ENCODE measurements at places on chromosomes 7 and 10. TPM values are rescaled to one million over a fixed set of nuclear protein-coding genes. Genes with fewer than 3 reads are reported as not detected.

GRCh38 chr7:82623812-82624211 is 180.2 kb upstream of the CACNA2D1 start:
- no peak for DNase-seq

DNA sequence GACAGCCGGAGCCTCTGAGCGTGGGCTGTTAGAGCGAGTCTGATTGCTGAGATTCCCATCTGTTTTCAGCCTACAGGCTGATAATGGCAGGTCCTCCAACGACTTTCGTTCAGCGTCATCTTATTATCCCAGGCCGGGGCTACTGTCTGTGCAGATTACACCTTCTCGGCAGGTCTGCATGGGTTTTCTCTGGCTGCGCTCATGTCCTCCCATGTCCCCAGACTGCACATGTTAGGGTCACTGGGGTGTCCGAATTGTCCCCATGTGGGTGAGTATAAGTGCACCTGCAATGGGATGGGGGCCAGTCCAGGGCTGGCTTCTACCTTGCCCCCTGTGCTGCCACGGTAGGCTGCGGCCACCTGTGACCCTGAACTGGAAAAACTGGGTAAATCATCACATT is 257.8 kb downstream of the COBL start:
- DNase-seq: no peak

The CALN1 gene
- 4.3 TPM for total RNA-seq

The AMPH gene
- 5.5 TPM for total RNA-seq

The DRGX gene
- not detected for total RNA-seq

GRCh38 chr7:12107841-12108254 is 103.2 kb upstream of the TMEM106B start:
- no peak for DNase-seq

DNA sequence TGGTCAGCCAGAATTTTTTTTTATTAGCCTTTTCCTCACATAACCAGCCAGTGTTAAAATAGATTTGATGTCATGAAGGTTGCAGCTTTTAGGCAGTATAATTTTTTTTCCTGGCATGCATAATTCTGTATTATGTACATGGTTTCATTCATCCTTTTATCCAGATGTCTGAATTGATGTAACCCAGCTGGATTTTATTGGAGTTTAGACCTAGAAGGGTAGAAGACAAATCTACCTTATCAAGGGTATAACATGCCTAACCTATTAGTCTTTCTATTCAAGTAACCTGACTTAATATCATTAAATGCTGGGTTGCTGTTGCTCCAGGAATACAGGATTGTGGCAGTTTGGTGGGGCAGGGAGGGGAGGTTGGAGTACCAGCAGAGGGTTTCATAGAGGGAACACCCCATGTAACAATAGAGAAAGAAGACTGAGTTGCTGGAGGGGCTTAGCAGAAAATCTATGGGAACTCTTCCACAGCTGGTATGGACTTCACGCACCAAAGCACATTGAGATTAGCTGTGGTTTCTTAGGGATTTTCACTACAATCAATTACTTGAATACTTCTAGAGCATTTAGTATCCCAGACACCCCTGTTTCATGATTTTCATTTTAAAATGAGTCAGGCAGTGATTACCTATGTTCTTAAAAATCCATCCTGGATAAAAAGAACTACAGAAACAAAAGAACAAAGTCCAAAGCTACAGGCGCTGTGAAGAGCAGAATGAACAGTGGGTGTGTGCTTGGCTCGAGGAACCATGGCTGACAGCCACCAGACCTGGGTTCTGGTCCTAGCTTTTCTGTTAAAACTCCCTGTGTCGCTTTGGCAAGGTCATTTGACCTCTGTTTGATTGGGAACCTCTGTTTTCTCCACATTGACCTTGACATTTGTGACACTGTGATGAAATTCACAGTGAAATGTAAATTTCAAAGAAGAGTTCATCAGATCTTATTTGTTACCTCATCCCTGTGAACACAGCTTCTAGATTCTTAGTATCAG is 93.5 kb downstream of the CREM start:
- DNase-seq: no peak

The CCDC71L gene
- 26.1 TPM for total RNA-seq

- peak; percentile 54 for DNase-seq
Measured at GRCh38 chr10:35367107-35367859, 31.0 kb downstream of the CCNY start.

The STEAP1B gene
- 20.6 TPM for total RNA-seq

- DNase-seq: no peak
Measured at GRCh38 chr10:68092512-68092911, 16.8 kb upstream of the MYPN start.

GRCh38 chr10:10794791-10795191 is 222.9 kb upstream of the CELF2 start:
- DNase-seq: peak; percentile 75

The ADCY1 gene
- 8.8 TPM for total RNA-seq

The OGDHL gene
- 13.0 TPM for total RNA-seq

- DNase-seq: no peak
Measured at GRCh38 chr10:78072504-78072903, 38.8 kb downstream of the RPS24 start.

GRCh38 chr10:21406595-21407193 is 118.8 kb downstream of the SKIDA1 start:
- DNase-seq: no peak

The MUC12 gene
- total RNA-seq: 5.9 TPM

DNA sequence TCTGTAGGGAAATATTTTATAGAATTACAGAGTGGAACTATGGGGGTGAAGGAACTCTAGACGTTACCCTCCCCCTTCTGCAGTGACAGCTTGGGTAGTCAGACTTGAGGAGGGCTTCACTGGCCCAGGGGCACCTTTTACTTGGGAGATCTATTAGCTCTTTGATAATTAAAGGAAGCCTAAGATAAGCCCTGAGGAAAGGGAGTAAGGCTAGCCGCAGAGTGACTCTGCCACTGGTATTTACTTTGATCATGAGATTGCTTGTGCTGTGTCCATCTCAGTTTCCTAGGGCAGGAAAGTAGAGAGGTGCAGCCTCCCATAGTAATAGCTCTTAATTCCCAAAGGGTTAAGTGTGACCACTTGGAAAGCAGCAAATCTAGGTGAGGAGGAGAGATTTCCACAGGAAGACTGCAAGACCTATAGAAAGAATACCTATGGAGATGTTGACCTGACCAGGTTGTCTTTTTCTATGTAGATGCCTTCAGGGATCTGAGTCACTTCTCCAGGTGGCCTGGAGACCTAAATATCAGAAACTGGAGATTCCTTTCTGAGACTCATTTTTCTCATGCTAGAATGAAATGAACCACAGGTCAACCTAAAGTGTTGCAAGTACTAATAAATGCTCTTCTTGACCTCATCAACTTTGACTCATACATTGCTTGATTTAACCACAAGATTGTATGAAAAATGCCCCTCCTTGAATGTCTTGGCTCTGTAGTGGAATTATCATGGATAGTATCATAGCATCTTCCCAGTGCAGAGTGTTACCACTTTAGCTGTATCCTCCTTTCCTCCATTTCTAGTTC is 447.3 kb upstream of the GHITM start:
- DNase-seq: no peak

GRCh38 chr10:1316809-1317143 is 260.6 kb downstream of the WDR37 start:
- DNase-seq: no peak

DNA sequence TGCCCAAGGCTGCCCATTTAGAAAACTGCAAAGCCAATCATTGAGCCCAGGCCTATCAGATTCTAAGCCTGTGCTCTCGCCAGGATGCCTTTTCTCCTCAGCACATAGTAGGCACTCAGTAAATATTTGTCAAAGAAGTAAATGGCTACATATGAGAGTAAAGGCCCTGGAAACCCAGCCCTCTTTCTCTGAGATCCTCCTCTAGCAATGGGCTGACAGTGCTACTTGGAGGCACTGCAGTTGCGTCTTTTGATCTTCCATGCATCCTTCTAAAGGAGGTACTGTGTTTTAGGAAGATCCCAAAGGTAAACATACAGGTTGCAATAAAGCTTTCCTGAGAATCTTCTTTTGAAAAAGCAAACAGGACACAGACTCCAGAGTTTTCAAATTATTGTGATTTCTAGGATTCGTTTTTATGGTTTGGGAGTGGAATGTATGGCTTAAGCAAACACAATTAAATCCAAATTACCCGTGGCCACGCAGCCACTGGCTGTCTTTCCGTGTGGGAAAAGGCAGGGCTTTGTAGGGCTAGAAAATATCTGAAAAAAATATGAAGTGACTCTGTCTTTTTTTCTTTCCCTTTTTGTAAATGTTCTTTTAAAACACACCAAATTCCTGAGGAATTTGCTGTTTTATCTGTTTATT is 151.3 kb upstream of the BMPER start:
- no peak for DNase-seq

DNA sequence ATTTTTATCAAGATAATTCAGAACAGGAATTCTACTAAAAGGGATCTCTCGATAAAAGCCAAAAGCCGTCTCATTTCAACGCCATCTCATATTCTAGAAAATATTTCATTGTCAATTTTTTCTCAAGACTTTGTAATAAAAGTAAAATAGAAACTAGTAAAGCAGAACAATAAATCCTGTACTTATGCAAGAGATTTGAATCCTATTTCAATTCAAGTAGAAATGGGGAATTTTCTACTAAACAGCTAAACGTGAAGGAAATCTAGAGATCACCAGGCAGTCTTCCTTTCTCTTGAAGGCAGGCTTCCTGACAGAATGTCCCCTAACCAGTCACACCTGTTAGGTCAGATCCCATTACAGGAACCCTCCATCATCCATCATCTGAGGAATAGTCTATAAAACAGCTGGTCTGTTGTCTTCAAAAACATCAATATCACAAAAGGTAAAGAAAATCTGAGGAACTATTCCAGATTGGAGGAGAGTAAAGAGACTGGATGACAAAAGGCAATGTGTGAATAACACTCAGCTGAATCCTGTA is 23.7 kb downstream of the USP6NL start:
- no peak for DNase-seq

The OR6B1 gene
- total RNA-seq: not detected

- DNase-seq: no peak
Measured at GRCh38 chr7:17631061-17631460, 309.2 kb downstream of the SNX13 start.

DNA sequence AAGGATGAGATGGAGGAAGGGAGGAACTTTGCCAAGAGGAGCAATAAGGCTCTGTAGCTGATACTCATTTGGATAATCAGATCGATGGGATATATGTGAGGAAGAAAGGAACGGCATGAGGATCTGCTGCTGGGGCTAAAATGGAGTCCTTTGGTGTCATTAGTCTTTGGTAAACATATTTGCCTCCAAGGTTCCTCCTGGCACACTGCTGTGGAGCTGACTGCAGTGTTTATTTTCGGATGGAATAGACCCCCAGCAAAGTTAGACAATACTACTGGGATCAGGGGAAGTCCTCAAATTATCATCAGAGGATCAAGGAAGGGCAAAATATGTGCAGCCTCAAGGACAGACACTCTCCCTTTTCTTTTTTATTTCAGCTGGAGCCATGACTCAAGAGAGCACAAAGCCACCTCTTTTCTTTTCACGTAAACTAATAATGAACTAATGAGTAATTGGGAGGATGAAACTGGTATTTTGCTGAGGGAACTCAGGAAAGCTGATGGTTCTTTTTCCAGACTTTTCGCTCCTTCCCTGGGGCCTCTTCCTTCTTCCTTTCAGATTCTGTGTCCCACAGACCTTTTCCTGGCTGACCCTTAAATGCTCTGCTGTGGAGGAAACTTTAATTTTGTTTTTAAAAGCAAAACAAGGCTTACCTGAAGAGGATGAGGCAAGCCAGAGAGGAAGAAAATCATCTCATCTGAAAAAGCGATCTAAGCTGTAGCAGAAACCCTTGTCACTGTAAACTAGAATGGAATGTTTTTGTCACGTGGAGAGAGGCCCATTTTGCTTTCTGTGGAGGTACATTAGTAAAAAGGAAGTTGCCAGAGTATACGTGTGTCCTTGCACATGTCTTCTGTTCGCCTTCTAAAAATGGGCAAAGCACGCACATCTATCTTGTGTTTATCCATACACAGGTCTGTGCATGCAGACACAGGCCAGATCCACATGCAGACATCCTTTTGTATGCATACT is 33.3 kb downstream of the LRMDA start:
- DNase-seq: no peak

- no peak for DNase-seq
Measured at GRCh38 chr7:157139810-157140510, 1.2 kb downstream of the UBE3C start.

- no peak for DNase-seq
Measured at GRCh38 chr10:129637846-129638245, 170.8 kb downstream of the MGMT start.

GRCh38 chr10:43177595-43177994 is 39.4 kb downstream of the CSGALNACT2 start:
- DNase-seq: no peak

DNA sequence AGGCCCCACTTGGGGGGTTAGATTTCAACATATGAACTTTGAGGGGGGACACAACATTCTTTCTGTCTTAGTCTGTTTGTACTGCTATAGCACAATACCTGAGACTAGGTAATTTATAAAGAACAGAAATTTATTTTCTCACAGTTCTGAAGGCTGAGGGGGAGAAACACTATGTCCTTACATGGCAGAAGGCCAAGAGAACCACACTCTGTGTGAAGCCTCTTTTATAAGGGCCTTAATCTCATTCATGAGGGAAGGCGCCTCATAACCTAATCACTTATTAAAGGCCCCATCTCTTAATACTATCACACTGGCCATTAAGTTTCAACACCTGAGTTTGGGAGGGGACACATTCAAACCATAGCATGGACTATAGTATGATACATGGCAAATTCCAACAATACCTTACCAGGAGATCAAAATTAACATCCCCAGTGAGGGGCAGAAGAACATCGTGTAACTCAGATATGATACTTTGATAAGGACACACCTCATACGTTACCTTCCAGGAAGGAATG is 9.3 kb upstream of the PDLIM1 start:
- no peak for DNase-seq

The AGAP9 gene
- total RNA-seq: 17.7 TPM

The OPALIN gene
- total RNA-seq: not detected

DNA sequence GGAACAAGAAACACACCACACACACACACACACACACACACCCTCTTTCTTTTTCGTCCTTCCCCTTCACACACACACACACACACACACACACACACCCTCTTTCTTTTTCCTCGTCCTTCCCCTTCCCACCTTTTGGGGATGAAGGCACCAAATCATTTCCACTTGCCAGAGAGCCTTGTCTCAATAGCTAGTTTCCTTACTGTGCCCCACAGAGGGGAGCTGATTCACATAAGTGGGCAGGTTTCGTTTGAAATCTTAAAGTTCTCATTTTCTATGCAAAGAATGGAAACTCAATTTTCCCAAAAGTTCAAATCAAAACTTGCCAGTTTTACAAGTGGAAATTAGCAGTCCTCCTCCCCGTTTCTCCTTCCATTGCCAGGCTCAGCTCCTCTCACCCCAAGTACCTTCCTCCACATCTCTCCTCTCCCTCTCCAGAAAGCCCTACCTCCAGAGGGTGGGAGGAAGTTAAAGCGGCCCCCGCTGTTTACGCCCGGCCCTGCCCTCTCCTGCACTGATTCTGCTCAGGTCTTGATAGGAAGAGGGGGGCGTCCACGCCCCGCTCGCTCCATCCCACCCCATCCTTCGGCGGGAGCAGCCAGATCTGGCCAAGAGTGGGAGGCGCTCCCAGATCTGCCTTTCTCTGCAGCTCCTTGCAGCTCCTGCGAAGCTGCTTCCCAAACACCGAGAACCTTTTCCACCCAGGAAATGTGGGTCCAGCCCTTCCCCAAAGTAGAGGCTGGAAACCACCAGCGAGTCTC is 1.3 kb downstream of the CTTNBP2 start:
- DNase-seq: peak; percentile 75
